ENCODE measurements at places on chromosomes 5 and 9.

DNA sequence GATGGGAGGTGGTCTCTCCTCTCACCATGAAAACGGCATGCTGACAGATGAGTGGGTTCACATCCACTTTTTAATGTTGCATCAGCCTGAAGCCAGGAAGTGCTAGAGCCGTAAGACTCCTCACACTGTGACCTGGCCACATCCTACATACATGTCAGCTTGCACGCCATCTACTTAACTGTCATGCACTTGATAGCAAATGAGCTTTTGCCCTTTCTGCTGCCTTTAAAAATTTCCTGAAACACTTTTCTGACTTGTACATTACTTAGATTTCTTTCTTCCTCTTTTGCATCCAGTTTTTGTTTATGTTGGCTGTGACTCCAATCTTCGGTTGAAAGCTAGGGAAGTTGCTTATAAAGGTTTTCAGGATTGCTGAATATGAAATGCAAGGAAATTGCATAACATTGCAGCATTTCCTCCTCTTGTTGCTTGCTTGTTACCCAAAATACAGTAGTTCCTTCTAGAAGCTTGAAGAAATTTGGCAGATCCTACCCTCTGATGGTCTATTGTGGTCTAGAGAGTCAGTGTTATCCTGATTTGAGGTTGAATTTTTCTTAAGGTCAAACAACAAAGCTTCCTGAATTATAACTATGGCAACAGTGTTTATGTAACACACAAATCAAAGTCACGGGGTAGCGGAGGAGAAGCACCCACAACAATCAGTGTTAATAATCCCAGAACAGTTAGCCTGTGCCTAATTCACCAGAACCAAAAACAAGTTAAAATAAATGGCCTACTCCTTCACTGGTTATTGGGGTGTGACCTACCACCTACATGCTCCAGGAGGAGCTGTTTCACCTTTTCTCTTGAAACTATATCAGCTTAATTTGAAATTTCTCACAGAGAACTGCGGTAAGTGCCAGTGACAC, 232.5 kb downstream of the ARHGAP26 start:
- peak; percentile 87 for DNase-seq

DNA sequence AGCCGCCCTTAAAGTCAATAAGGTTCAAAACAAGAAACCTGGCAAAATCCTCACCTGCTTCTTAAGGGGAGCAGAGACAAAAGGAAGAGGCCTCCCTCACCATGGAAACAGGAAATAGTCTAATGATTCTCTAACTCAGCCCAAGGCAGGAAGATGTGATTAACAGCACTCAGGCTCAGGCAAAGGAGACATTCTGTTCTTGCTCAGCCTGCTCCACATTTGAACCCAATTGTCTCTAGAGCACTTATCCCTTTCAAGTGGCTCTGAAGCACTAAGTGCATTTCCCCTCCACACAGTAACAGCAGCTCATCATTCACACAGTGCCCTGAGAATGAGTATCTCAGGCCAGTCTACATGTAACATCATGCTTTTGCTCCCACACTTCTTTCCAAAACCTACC, 72.3 kb downstream of the NIPSNAP3B start:
- peak; percentile 67 for DNase-seq

DNA sequence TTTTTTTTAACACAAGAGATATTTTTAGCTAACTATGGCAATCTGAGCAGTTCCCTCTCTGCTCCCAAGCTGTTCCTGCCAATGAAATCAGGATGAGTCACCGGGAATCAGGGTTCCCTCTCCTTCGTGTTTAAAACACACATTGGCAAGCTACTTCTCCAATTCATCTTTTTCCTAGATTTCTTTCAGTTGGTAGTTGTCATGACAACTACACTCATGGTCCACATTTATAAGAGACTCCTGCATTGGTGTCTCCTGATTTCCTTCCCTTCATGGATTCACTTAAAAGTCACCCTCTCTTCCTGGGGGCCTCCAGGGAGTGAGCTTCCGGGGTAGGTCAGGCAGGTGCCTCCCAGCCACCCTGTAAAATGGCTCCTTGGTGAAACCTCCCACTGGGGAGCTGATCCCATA, 72.3 kb upstream of the NIPAL4 start:
- DNase-seq, result no peak

DNA sequence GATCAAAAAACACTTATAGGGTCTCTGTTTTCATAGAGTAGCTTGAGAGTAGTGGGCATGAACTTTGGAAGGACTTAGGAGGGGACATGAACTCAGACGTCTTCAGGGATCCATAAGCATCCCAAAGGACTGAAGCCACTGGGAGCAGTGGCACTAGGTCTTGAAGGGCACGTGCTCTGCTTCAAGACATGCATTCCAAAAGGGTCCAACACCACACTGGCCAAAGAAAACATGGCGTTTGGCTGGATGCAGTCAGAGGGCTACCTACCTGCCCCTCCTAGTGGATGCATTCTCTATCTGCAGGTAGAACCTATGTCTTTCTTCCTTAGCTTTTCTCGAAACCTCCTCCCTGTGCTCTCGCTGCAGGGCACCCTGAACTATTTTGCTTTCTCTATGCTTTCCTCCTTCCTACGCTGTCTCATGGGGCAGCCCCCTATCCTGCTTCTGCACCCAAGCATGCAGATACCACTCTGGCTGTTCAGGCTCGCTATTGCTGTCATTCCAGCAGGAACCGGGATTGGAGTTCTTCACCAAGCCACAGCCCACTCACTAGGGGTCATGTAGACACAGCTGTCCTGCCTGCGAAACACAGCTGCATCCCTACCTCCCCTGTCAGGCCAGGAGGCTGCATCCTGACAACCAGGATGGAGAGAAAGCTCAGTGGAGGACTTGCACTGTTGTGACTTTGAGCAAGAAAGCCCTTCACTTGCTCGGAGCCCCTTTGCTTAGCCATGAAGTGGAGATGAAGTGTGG, 11.9 kb downstream of the FAM240B start:
- no peak for DNase-seq

GRCh38 chr5:156414391-156414790, 87.4 kb downstream of the SGCD start:
- no peak for DNase-seq

GRCh38 chr5:55973296-55973695, 21.5 kb downstream of the IL6ST start:
- no peak for DNase-seq

GRCh38 chr5:159695741-159696294, 220.5 kb upstream of the ADRA1B start:
- DNase-seq, result no peak

GRCh38 chr9:134355561-134356279, 29.5 kb downstream of the RXRA start:
- DNase-seq, result no peak

DNA sequence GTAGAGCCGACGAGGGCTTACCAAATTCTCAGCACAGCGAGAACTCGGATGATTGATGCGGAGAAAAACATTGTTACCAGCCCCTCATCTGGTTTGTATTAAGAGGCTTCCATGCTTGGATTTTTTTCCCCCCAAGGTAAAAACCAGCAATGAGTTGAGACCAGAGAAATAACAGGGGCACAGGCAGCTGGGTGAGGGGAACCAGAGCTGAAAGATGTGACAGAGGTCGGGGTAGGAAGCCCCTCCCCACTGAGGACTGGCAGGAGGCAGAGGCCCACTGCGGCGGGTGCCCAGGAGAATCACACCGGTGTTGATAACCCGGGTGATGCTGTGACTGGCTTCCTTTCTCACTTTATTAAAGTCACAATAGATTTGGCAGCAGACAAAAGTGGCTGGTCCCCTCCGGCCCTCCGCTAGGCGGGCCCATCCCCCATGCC, 116.5 kb upstream of the PHYKPL start:
- DNase-seq, result no peak

DNA sequence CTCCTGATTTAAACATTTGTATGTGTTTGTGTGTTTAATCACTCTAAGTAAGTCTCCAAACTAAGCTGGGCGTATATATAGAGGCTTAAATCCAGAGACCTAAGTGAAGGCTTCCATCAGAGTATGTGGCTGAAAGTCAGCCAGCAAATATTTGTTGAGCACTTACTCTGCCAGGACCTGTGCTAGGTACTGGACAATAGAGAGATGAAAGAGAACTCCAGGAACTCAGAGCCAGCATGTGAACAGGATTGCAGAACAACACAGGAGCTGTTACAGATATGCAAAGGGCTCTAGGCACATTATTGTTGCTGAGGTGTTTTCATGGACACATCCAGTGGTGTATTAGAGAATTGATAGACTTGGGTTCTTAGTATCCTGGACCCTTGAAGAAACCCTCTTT, 4.7 kb upstream of the BNIP1 start:
- DNase-seq, result no peak

GRCh38 chr5:126119887-126120442, 303.2 kb upstream of the GRAMD2B start:
- DNase-seq, result no peak

DNA sequence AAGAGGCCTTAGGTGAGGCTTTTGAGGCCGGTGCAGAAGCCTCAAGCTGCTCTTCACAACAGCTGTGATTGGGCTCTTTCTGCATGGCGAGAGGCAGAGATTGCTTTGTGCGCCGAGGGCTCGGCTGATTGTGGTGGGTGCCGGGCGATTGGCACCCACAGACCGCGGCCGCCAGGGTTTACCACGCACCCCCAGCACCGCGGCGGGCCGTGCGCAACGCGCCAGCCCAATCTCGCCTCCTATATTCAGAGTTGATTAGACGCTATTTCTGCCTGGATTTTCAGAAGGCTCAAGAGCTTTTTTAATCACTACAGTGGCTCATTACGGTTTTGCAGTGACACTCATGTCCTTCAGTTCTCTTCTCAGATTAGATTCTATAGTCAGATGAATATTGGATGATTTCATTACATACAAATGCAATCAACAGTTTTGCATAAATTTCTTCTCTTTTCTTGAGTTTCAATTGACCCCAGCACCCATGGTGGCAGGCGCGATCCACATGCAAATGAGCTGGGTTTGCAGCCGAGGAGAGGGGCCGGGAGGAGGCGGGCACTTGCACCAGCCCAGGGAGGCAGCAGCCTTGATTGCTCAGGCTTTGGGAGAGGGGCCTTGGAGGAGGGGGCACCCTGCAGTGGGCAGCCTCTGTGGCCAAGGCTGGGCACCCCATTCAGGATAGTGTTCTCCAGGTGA, 33.8 kb upstream of the PTGS1 start:
- no peak for DNase-seq

DNA sequence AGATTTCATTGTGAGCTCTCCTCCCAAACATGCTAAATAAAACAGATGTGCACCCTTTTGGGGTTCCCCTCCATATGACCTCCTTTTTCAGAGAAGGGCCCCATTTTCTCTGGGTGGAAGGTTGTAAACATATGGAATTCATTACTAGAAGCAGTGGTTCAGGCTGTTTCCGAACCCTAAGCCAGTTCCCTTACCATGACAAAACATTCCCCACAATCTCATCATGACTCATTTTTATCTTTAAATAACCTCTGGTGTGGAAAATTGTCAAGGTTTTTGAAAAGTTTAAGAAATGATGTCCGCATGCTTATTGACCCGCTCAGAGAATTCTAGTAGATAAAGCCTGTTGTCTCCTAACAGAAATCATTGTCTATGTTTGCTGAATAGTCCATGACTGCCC, 127.3 kb upstream of the PIK3R1 start:
- DNase-seq, result no peak

DNA sequence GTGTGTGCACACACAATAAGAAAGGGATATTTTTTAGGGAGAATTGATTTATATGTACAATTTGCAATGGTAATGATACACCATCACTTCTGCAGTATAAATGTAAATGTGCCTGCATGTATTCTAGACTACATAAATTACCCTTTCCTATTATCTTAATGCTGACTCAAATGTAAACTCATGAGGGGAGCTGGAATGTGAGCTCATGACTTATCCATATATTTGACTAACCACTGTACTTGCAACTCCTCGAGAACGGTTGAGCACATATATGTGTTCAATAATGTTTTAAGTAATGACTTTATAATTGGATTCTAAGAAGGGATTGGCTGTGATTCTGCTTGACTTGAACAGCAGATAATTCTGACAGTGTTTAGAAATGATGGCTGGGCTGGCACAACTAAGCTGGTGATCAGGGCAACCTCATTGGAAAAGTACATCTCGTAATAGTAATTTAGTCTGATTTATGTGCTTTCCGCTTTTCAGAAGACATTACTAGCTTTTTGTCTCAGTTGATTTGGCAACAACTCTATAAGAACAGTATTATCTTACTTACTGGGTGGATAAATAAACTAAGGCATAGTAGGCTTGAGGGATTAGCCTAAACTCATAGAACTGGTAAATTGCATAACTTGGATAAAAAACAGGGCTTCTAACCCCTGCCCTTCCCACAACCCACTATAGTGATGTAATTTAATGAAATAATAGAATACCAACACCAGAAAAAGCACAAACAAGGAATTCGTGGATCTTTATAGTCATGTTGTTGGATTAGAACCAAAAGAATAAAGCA, 130.2 kb upstream of the SPEF2 start:
- no peak for DNase-seq

- DNase-seq, result peak; percentile 95
These were observed 20.3 kb downstream of the ANXA2R start for GRCh38 chr5:43019614-43020398.

DNA sequence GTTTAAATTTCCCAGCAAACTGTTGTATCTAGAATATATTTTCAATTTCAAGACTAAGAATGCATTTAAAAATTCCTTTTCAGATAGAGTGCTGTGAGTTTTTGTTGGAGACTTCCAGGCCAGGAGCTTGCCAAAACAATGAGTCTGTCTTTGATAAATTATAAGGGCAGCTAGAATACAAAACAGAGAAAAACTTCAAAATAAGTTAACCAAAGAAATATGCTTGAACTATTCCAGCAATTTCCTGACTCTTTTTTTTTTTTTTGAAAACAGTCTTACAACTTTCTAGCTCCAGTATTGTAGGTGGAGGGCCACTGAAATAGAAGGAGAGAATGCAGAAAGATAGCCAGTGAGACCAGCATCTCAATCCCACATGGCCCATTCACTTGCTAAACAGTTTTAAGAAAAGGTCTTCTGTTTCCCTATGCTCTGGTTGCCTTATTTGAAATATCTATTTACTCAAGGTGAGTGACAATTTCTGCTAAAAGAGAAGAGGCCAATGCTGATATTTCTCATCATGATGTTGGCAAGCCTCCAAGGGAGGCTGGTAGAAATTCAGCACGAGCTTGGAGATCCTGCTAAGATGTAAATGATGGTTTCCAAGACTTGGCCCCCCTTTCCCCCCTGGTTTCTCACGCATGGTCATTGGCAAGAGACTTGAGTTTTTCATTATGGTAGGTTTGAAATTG, 103.2 kb downstream of the USP20 start:
- no peak for DNase-seq

GRCh38 chr9:37187713-37188439, 67.5 kb downstream of the ZCCHC7 start:
- no peak for DNase-seq

GRCh38 chr5:139148986-139149385, 49.2 kb downstream of the SIL1 start:
- DNase-seq, result no peak

GRCh38 chr5:56270058-56270457, 36.9 kb upstream of the ANKRD55 start:
- no peak for DNase-seq

DNA sequence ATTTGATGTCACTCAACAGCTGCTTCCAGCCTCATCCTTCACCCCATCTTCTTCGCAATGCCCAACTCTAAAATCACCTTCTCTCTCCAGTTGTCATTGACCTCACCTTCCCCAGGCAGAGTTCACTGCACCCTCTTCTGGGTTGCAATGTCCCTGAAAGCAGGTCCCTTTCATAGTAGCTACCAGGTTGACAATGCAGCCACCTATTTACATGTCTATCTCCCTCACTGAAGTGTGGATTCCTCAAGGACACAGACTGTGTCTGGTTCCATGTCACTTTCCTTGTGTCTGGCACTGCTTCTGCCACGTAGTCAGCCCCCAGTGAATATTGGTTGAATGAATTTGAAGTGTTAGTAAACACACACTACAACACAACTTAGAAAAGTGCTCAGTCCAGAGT, 445.5 kb upstream of the WWC1 start:
- no peak for DNase-seq

Measured in Jurkat, Clone E6-1 (cell line).